ENCODE measurements at places on chromosomes 3 and 15. TPM values are rescaled to one million over a fixed set of nuclear protein-coding genes. Genes with fewer than 3 reads are reported as not detected.
A peak's percentile ranks its signal among the peaks of the same experiment; 100 is the strongest.

The CLDN16 gene
- not detected for total RNA-seq

The DNASE1L3 gene
- total RNA-seq = not detected

The SNURF gene
- total RNA-seq = 21.6 TPM

The UROC1 gene
- total RNA-seq = not detected

The KLF13 gene
- 252 TPM for total RNA-seq

The USP3 gene
- 83.1 TPM for total RNA-seq

The GNAT1 gene
- not detected for total RNA-seq

The MINAR1 gene
- 0.57 TPM for total RNA-seq

The SPINT1 gene
- 7.3 TPM for total RNA-seq

The RPL35A gene
- 1,037 TPM for total RNA-seq

The SLC38A3 gene
- not detected for total RNA-seq

The P2RY13 gene
- not detected for total RNA-seq

The PLSCR2 gene
- not detected for total RNA-seq

GRCh38 chr3:44513513-44513912 is 36.0 kb upstream of the ZNF445 start:
- no peak for DNase-seq

DNA sequence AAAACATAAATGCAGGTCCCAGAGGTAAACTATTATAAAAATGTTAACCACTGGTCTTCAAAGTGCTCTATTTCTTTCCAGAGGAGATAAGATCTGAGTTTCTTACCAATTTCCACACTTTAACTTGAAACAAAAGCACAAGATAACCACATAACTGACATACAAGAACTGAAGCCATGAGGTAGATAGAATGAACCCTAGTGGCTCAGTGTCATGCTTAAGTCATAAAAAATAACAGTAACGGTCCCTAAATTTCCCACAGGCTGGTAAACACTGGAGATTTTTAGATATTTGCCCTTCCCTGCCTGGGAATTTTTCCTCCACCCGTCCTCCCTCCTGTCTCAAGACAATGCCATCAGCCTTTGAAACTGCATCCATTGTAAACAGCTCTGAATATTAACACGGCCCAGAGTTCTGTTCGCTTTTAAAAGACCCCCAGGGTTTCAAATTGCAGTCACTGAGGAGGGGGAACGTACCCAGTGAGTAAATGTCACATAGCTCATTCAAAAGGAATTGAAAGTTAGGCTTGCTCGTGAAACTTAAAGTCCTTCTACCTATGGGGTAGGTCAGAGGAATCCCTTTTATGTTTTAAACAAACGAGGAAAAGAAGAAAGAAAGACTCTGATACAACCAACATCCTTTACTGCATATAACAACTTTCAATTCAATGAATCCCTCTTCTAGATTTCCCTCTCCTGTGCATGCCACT is 5.7 kb downstream of the LRIG1 start:
- DNase-seq = no peak

GRCh38 chr3:95705786-95706418 is 1108.5 kb upstream of the EPHA6 start:
- no peak for DNase-seq

- no peak for DNase-seq
Measured at GRCh38 chr3:152026033-152026556, 152.7 kb downstream of the SUCNR1 start.

- no peak for DNase-seq
Measured at GRCh38 chr15:78712797-78713515, 71.9 kb upstream of the CHRNB4 start.

GRCh38 chr3:65331730-65332129 is 643.9 kb upstream of the ADAMTS9 start:
- no peak for DNase-seq

- DNase-seq = no peak
Measured at GRCh38 chr15:59278120-59278519, 71.5 kb downstream of the LDHAL6B start.

- no peak for DNase-seq
Measured at GRCh38 chr3:96843505-96844203, 29.3 kb downstream of the EPHA6 start.

DNA sequence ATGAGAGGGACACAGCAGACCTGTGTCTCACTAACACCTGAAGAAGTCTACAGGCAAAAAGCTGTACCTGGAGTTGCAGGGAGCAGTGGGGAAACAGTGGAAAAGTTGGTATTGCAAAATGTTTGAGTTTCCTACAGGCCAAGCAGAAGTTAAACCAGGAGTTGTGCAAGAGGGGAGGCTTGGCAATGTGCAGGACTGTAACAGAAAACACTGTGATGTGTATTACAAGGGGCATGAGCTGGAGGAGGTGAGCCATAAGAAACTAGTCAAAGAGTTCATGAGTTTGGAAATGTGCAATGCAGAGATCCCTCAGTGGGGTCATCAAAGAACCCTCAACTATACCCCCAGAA is 47.1 kb upstream of the SERPINI2 start:
- no peak for DNase-seq

- peak; percentile 94 for DNase-seq
Measured at GRCh38 chr3:197554562-197555280, 1.0 kb downstream of the BDH1 start.

DNA sequence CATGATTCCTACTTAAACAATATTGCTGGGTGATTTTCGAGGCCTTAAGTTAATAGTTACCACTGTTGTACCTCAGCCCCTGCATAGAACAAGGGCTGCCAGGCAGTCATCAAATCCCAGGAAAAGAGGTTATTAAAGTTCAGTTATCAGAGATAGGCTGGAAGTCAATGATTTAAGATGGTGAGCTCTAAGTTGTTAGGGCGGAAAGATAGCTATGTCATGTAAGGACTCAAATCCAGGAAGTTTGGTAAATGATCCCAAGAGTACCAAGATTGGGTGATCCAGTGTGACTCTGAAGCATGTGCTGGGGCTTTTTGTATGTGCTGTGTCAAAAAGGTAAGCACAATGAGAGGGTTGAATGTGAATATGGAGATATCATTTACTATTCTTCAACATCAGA is 287.9 kb downstream of the NLGN1 start:
- DNase-seq = no peak

DNA sequence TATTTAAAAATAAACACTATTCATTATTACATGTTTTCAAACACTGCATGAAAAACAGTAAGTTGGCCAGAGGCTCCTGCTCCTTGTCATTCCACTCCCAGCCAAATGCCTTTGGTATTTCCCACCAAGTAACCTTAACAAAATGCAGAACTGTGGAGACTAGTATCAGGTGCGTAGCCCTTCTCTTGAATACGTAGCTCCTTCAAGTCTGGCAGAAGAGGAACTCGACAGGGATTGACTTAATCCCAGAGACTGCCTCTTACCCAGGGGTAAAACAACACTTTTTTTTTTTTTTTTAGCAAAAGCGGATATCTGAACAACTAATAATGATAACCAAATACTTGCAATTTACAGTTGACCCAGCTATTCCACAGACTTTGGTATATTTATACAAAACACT is 738 bp downstream of the COMMD2 start:
- DNase-seq = no peak

DNA sequence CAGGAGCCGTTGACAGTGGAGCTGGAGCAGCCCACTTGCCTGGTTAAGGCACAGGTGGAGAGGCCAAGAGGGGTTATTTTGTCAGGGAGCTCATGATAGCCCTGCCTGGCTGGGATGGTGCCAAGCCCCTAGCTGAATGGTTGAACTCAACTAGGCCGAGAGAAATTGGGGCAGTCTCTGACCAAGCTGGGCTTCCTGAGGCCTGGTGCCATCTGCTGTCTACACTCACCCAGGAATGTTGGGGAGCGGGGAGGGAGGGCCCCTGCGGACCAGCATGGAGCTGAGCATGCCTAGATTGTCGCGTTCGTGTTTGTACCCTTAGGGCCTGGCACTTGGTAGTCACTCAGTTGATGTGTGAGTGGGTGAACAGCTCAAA is 1.2 kb downstream of the BRPF1 start:
- no peak for DNase-seq

DNA sequence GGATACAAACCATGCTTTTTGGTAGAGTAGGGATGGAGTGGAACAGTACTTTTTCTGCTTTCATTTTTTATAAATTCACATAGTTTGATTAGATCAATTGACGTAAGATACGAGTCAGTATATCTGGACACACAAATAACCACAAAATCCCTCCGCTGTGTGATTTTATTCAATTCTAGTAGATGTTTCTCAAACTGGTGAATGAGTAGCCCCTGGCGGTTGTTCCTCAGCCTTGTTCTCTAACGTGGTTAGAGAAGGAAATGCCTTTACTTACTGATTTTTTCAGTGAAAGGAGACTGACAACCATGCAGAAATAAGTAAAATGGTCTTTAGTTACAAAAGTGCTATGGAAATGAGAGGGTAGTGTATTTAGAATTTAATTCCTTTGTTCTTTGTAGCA is 161.0 kb downstream of the TCF12 start:
- DNase-seq = no peak

GRCh38 chr3:58647381-58648141 is 19.0 kb downstream of the FAM3D start:
- DNase-seq = no peak

DNA sequence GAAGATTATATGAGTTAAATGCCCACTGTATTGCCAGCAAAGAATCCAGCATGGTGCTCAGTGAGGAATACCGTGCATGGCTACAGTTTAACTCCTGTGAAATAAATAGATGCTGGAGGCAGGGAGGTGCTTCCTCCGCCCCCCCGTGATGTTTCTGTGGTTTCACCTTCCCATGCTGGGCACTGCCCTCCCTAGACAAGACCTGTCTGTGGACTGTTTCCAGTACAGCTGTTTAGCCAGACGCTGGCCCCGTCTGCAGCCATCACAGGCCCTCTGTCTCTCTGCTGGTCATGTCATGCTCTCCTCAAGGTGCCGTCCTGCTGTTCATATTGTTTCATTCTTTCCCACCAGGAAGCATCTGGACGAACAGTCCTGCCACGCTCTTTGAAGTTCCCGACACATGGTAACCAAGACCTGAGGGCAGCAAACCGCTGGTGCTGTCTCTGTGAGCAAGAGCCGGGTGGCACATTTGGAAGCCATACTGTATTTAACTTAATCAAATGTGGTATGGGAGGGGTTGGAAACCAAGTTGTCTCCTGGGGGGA is 31.4 kb downstream of the GOLGA8S start:
- no peak for DNase-seq

DNA sequence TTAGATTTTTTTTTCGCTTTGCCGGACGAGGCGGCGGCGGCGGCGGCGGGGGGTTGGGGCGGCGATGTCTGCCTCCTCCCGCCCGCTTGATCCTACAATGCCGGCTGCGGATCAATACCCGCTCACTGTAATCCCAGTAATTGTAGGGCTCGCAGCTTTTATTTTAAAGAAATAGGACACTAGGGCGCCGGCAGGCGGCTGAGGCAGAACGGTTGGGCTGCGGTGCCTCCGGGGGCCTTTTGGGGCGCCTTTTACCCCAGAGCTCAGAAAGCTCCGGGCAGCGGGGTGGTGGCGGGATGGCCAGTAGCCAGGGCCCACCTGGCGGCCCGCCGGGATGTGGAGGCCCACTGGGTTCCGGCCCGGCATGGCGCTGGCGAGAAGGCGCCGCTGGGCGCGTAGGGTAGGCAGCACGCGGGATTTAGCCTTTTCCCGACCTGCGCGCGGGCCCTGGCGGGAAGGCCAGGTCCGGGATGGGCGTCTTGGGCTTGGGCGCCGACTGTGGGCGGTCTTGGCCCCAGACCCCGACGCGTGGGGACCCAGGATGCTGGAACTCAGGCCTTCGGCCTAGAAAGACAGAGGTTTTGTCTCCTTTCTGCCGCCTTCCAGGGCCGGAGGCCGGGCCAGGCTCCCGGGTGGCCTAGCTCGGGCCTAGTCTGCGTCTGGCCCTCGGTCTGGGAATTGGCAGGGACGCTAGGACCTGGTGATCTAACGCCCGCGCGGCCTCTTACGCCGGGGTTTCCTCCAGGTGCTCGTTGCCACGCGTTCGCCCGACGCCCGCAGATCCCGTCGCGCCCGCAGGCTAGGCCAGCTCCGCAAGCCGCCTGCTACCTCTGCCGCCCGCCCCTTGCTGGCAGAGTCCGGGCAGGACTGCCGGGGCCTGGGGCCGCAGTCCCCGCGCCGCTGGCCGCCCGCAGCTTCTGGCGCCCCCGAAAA is 15.5 kb upstream of the ONECUT1 start:
- peak; percentile 41 for DNase-seq

DNA sequence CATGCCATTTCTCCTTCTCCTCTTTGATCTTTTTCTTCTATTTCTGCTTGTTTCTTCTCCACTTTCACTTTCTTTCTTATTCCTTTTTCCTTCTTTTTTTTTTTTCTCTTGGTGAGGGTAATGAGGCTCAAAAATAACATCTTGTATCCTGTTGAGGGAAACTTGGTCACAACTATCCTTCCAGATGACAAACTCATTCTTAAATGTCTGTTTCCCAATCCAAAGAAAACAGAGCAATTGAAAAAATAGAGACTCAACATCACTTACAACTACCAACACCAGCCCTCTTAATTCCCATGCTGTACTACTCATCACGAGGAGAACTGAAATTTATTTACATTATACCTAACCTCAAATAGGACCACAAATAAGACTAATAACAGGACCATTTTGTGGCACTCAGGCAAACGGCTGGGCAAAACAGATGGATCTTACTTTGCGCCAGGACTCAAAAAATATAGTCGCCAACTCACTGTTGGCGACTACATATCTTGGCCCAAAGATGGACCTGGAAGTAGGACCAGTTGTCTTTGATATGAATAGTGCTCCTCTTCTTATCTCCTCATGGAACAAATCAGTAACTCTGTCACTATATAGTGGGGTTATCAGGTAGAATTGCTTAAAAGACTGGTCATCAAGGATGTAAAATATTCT is 343.9 kb downstream of the ZBTB20 start:
- no peak for DNase-seq

Measured in activated naive CD8-positive, alpha-beta T cell treated with anti-CD3 and anti-CD28 coated beads, Interleukin-2, amount 10 ng/mL, durations not matched to agents 7 days and 5 days (primary cell).